ENCODE measurements at places on chromosomes 4 and X.

- no peak for DNase-seq
Observed at GRCh38 chr4:31974490-31975002, 1254.4 kb downstream of the PCDH7 start.

DNA sequence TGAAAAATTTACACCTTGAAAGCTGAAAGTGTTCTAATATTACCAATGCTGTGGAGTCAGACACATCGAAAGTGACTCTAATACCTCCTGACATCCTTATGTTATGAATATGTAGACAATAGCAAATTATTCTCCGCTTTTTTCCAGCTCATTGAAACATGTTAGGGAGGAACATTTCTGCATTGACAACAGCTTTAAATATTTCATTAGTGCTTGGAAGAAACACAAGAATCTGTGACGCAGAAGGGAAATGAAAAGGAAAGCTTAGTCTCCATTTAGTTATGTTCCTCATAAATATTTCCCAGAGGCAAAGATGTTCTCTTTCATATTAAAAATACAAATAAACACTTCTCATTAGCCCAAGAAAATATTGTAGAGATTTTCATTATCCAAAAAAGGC is 55.8 kb upstream of the CD99 start:
- no peak for DNase-seq

DNA sequence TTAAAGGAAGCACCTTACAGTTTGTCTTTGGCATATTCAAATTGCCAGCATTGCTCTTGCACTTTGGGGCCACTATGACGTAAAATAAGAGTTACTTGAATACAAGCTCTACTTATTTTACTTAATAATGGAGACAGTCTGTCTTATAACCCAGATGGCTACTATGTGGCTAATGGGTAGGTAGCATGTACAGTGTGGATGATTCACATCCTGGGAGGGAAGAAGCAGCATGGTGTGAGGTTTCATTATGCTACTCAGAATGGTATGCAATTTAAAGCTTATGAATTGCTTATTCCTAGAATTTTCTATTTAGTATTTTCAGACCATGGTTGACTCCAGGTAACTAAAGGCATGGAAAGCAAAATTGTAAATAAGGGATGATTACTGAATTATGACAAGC is 761.8 kb upstream of the ATOH1 start:
- DNase-seq: no peak

- peak; percentile 49 for DNase-seq
Observed at GRCh38 chr4:123244137-123244536, 152.5 kb upstream of the SPRY1 start.

DNA sequence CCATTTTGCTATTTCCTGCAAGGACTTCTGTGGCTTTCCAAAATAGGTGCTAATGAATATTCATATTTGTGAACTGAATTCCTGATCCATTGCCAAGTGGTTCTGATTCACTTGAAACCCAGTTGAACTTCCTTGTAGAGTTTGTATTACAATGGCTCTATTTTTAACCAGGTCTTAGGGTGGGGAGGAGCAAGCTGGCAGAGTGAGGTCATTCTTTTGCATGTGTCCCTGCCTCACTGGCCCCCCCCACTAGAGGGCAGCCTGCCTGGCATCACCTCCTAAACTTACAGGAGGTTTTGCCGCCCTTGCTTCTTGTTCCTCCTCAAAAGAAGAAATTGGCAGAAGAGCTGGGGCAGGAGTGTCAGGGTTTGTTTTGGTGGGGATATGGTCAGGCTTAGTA is 10.5 kb downstream of the PTTG2 start:
- DNase-seq: no peak

GRCh38 chr4:187491286-187491685 is 504.3 kb upstream of the ZFP42 start:
- no peak for DNase-seq

DNA sequence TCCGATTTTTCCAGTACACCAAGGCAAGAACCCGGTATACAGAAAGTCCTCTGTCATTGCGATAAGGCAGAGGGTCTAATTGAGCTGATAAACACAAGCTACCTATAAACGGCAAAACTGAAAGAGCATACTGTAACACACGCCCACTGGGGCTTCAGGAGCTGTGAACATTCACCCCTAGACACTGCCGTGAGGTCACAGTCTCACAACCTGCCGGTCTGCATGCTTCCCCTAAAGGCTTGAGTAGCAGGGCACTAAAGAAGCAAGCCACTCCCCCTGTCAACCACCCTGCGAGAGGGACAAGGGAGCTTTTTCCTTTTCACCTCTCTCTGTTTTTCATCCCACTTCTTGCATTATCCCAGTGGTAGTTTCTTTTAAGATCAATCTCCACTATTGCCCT is 22.4 kb upstream of the F9 start:
- DNase-seq: no peak

GRCh38 chrX:44514272-44514671 is 28.4 kb downstream of the FUNDC1 start:
- DNase-seq: no peak

- DNase-seq: no peak
Observed at GRCh38 chr4:14864365-14865030, 137.8 kb upstream of the CPEB2 start.

- no peak for DNase-seq
Observed at GRCh38 chr4:148216866-148217814, 225.1 kb downstream of the NR3C2 start.

GRCh38 chrX:65688403-65688871 is 21.0 kb downstream of the MSN start:
- no peak for DNase-seq

- DNase-seq: no peak
Observed at GRCh38 chrX:132532097-132532496, 43.3 kb upstream of the MBNL3 start.

DNA sequence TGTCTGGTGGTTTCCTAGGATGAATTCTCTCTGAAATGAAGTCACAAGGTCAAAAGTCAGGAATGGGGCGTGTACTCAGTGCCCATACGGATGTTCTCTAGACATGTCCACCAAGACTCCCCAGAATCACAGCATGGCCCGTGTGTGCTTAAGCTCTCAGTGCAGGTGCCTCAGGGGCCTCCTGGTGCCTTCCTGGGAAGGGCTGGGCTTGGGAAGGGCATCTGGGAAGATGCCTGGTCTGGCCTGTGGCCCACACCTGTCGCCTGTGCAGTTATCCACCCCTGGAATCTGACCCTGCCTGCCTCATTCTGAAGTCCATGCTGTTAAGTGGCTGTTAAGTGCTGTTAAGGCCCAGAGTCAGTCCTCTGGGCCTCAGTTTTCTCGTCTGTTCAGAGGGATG is 31.2 kb downstream of the SORCS2 start:
- DNase-seq: no peak

- no peak for DNase-seq
Observed at GRCh38 chr4:105896984-105897775, 1.9 kb downstream of the NPNT start.

- DNase-seq: no peak
Observed at GRCh38 chrX:45508454-45508853, 307.8 kb upstream of the DIPK2B start.

- DNase-seq: no peak
Observed at GRCh38 chr4:6901669-6902317, 7.8 kb upstream of the TBC1D14 start.

DNA sequence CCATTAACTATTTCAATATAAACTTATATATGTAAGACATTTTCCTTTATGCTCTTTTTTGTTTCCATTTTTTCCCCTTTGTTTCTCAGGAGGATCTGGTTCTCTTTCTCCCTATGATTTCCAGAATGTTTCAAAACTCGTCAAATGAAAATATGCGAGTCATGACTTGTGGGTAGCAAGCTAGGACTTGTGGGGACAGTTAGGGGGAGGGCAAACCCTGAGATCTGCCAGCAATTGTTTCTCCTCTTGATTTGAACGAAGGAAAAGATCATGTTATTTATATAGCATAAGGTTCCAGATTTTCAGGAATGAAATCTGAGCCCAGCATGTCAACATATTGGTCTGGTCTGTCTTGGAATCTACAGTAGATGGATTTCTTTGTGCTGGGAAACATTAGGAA is 28.9 kb upstream of the GPC4 start:
- DNase-seq: no peak

DNA sequence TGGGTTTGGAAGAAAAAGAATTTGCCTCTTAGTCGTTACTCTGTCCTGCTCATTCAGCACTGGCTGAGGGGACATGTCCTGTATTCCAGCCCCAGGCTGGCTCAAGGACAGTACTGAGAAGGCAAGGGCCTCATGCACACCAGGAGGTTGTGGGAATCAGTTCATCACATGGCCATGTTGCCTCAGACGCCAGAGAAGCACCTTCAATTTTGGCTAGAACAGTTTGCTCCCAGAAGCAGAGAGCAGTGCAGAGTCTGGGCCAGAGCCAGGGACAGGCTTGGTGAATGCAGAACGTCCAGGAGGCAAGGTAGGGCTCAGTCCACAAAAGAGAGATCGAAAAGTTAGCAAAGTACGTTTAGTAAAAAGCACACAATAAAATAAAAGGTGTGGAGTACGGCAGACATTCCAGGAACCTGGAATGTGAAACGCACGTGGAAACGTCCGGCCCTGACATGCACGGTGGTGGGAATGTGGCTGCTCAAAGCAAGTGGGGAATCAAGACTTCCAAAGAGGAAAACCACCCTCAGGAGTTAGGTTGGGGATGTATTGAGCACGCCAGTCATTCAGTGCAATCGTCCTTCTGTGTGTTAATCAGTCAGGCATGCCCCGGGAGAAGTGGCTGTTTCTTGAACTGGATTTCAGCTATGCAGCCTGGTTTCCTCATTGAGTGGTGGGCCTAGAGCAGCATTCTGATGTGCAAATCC is 1.2 kb upstream of the SLC2A9 start:
- no peak for DNase-seq

DNA sequence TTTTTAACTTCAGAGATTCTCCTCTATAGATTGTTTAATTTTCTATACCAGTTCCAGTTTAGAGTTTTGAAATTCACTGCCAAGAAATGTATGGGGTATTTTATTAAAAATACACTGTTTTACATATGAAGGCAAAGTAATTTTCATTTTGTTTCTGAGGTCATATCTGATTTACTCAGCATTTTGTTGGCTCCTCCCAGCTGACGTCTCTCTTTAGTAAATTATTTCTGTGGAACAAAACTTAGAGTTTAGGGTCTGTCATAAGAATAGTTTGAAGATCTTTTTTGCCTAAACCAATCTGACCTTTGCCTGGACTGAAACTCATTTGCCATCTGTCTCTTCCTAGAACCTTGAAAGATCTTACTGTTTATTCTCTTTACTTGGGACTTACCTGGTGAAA is 16.9 kb downstream of the FNIP2 start:
- DNase-seq: no peak

DNA sequence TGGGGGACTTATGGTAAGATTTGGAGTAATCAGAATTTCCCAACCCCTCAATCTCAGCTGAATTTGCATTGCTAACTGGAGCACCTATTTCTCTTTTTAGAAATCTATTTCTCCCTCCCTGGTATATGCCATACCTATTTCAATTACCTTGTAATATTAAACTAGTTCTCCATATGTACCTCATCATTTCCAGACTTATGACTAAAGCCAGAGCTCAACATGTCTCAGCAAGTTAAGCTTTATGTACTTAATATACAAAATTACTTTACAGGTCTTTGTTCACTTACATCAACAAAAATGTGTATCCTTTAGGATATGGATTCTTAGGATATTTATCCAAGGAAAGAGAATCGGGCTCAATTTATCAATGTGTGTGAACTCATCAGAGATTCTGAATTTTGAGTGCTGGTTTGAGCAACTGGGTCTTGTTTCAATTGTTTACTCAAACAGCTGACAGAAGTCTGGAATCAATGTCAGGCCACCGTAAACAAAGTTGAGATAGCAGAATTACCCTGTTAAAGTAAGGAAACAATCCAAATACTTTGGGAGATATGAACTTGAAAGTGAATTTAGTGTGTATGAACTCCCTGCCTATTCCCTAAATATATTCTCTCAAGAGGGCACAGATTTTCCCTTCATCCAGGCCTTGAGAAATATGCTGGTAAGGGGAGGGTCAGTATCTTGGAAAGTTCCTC is 199.6 kb downstream of the VEGFC start:
- DNase-seq: no peak

- no peak for DNase-seq
Observed at GRCh38 chrX:121258545-121258944, 211.1 kb downstream of the GLUD2 start.

- DNase-seq: no peak
Observed at GRCh38 chr4:60617731-60618130, 582.4 kb upstream of the ADGRL3 start.

DNA sequence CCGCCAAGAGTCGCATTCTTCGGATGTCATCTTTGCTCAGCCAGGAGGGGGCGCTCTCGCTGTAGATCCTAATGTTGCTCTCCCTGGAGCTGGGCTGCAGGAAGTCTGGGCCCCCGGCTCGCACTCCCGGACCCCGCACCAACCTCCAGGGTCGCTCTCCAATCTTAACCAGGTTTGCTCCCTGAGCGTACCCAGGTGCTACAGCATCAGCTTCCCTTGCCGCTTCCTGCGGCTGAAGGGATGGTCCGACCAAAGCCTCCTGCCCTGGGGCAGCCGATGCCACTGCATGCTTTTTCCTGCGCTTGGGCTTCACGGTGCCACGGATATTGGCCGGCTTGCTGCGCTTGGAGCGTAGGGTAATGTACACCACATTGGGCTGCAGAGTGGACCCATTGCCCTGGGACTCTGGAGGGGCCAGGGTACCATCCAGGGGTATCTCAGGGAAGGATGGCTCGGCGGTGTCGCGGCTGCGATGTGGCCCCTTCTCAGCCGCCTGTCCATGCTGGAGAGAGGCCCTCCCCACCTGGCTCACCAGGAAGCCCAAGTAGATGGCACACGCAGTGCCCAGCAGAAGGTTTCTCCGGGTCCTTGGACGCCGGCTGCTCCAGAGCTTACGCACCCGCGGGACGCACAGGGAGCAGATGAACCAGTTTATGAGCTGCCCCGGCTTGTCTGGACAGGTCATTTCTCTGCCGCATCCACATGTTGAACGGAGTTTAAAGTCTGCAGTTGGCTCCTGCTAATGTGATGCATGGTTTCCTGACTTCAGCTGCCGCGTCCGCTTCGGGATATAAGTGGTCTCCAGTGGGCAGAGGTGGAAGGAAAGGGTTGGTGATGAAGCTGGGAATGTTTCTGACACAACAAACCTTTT is 1.9 kb downstream of the GASK1B start:
- peak; percentile 86 for DNase-seq

DNA sequence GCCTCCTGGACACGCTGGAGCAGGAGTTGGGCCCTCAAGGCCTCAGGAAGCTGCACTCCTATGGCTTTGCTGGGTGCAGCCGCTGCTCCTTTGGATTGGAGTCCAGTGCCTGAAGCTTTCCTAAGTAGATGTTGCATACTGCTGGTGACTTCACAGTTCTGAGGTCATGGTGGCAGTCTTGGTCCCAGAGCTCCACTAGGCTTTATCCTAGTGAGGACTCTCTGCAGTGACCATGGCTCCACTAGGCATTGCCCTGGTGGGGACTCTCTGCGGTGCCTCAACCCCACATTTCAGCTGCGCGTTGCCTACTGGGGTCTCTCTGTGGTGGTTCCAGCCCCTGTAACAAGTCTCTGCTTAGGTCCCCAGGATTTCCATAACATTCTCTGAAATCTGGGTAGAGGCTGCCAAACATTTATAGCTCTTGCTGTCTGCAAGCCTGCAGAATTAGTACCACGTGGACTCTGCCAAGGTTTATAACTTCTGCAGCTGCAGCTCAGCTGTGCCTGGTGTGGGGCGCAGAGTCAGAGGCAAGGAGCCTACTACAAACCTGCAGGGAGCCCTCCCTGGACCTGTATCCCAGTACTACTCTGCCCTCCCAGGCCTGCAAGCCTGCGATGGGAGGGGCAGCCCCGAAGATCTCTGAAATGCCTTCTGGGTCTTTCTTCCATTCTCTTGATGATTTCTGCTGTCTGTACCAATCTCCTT is 46.0 kb upstream of the NFKB1 start:
- no peak for DNase-seq
